Right ventricle myocardium inferior (tissue), 1 donor: ENCODE measurements at places on chromosomes 16 and 17.
A peak's percentile ranks its signal among the peaks of the same experiment; 100 is the strongest.

- DNase-seq, result no peak
Measured at GRCh38 chr16:55184052-55184451, 140.0 kb upstream of the IRX6 start.

DNA sequence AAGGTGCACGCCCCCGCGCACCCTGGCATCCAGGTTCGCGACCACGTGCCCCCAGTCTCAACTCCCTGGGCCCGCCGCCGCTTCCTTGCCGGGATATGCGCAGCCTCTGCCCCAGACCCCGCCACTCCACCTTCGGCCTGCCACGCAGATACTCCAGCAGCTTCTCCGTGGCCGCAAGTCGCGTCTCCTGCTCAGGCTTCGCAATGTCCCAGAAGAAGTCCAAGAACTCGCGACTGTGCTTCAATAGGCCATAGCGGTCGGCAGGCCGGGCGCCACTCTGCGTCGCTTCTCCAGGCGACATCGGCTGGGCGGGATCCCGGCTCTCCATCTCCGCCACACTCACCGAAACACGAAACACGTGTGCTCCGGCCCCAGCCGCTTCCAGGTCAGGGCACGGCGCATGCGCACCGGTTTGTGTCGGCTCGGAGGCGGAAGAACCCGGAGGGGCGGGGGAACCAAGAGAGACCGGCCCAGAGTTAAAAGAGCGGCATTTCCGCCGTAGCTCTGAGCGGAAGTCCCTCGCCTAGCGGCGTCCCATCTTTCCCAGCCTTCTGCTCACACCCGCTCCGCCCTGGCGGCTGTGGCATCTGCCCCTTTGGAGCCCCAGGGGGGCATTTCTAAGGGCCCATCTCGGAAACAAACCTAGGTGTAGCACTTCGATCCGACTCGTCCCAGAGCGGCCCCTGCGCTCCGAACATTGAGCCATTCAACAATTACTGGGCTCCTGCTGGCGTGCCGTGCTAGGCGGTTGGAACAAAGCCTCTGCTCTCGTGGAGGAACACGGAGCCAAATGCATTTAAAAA, at the start of gene MYBBP1A:
MYBBP1A (minus strand) TSS at position 388 of the 803 bp plus-strand sequence; CDS start at position 328, 60 bp downstream.
- DNase-seq, result peak; percentile 100

DNA sequence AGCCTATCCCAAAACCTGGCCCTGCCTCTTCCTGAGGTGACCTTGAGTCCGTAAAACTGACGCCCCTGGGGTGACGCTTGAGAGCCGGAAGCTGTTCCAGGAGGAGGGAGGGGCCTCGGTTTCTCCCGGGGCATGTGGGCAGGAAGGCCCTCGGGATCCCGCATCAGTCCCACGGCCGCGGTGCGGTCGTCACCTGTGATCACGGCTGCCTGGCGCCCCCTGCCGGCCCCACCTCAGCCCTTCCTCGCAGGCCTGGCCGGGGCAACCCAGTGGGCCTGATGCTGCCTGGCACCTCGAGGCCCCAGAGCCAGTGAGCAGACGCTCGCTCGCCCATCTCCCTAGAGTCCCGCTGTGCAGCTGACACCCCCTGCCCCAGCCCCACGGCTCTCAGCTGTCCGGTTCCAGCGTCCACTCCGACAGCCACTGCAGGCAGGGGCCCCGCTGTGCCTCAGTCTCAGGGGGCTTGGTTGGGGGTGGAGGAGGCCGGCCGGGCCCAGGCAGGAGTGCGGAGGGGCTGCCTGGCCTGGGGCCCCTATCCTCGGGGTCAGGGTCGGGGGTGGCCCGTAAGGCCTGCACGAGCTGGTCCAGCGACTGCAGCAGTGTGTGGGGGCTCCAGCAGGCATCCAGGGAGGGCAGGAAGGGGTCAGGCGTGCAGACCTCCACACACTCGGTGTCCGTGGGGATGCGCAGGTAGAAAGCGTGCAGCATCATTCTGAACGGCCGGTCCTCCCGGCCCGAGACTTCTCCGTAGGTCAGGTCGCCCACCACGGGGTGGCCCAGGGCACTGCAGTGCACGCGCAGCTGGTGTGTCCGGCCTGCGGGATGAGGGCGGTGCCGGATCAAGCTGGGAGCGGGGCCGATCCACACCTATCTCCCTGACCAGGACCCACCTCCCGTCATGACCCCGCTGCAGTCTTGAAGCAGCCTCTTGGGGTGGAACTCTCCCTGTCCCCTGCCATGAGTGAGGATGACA, 2.3 kb downstream of the RPUSD1 start:
- peak; percentile 90 for DNase-seq

GRCh38 chr17:3029213-3029913, 34.0 kb downstream of the OR1D5 start:
- peak; percentile 78 for DNase-seq

DNA sequence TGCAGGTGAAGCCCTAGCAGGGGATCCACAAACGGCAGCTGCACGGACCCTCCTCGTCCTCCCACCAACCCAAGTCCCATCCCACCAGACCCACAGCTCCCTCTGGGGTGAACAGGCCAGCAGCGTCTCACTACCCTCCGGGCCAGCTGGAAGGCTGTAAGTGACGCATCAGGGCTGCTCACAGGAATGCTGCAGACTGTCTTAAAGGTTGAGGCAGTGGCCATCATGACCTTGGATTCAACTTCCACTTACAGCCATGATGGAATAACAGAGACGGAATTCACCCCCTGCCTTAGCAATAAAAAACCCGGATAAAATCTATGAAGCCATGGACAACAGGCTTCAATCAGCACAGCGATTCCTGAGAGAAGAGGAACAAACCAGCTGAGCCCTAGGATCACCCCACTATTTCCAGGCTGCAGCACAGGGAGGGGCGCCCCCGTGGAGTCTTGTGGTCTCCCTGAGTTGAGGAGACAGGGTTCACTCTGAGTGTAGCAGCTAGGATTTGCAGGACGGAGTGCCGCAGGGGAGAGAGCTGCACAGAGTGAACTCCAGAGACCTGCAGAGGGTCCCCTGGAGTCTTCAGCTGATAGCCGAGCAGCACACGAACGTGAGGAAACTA, 10.5 kb downstream of the FAM83G start:
- DNase-seq, result peak; percentile 43
